ENCODE measurements at places on chromosomes 6 and 20. TPM values are rescaled to one million over a fixed set of nuclear protein-coding genes. Genes with fewer than 3 reads are reported as not detected.

The CYP24A1 gene
- total RNA-seq = not detected

The KHDC1L gene
- not detected for total RNA-seq

The TOX2 gene
- total RNA-seq = 0.42 TPM

GRCh38 chr6:161235776-161236633, 37.9 kb downstream of the AGPAT4 start:
- no peak for DNase-seq

DNA sequence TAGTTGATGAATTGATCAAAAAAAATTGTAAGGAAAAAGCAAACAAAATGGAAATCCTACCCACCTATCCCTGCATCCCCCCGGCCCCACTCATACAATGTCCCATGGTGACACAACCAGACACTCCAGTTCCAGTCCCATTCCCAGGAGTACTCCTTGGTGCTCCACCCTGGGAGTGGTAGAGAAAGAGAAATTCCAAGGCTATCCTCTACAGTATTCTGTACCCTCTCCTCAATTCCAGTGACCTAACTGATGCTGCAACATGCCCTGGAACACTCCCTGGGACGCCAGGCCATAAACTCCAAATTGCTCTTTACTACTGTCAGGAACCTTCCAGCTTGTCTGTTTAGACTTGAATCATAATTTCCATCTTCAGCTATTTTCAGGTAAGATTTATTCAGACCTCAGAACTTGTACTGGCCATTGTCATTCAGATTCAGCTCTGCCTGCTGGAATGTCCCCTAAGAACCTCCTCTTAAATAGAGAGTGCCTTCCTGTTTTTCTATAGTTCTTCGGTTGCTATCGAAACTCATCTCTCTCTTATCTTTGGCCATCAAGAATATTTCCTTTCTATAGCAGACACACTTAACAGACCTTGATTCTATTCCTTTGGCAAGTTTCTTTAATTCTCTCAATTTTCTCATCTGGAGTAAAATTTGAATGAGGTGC, 8.7 kb downstream of the GPX6 start:
- DNase-seq = no peak

GRCh38 chr20:38660429-38660828, 58.8 kb downstream of the ARHGAP40 start:
- DNase-seq = no peak

DNA sequence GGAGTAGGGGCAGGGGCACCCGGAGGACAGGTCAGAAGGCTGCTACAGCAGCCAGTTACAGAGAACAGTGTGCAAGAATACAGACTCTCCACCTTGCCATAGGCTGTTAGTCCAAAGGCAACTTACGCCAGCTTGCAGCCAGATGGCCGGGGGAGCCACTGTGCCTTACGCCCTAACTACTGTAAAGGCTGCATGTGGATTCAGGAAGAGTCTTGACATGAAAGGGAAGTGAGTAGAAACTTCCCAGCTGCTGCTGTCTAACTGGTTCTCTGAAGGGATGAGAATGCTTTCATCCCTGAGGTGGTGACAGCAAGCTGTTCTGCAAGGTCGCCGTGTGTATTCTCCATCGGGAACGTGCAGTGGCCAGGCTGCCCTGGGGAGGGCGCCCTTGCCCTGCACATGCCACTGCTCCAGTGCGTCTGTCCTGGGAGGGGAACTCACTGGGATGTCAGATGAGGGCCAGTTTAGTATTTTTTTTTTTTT, 46.1 kb downstream of the LYRM4 start:
- DNase-seq = no peak
